ENCODE measurements at places on chromosomes 13 and 19.

GRCh38 chr19:11016631-11017030 is 55.8 kb downstream of the SMARCA4 start:
- no peak for DNase-seq

GRCh38 chr13:94195715-94196114 is 283.8 kb downstream of the DCT start:
- DNase-seq = no peak

DNA sequence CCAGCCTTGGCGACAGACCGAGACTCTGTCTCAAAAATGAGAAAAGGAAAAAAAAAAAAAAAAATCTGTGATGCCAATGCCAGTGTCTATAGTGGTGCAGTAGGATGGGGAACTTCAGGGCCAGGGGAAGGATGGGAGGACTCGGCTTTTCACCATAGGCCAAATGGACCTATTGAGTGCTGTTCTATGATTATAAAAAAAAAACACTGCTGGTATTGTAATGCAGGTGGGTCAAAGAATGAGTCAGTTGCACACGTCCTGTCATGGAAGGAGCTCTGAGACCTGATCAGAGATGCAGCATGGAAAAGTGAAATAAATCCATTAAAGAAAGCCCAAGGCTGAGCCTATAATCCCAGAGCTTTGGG is 7.0 kb downstream of the DNAJB1 start:
- DNase-seq = no peak

- no peak for DNase-seq
Measured at GRCh38 chr19:29520390-29520789, 5.4 kb upstream of the VSTM2B start.

GRCh38 chr13:23668562-23668961 is 98.3 kb downstream of the TNFRSF19 start:
- no peak for DNase-seq

DNA sequence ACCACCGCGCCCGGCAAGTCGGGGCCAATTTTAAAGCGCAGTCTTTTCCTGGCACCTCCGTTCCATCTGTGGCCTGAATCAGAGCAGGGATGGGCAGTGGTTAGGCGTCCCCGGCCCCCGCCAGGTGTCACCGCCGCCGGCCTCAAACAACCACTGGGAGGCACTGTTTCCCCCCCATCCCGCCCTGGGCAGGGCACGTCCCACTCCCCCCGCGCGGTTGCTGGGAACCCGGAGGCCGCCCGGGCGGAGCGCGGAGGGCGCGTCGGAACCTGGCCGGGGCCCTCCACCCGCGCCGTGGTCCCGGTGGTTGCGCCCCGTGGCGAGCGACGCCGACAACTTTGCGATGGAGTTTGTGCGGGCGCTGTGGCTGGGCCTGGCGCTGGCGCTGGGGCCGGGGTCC is at the start of gene GRIN3B:
Gene GRIN3B, plus strand, starts transcription at position 325 of the 400 bp plus-strand sequence. Its CDS starts 19 bp downstream, at position 344.
- DNase-seq = peak; percentile 75

- no peak for DNase-seq
Measured at GRCh38 chr19:33701565-33701964, 79.8 kb downstream of the CHST8 start.

- peak; percentile 37 for DNase-seq
Measured at GRCh38 chr19:34120846-34121639, 51.3 kb upstream of the LSM14A start.

- peak; percentile 84 for DNase-seq
Measured at GRCh38 chr19:57465680-57466381, 8.9 kb upstream of the VN1R1 start.

DNA sequence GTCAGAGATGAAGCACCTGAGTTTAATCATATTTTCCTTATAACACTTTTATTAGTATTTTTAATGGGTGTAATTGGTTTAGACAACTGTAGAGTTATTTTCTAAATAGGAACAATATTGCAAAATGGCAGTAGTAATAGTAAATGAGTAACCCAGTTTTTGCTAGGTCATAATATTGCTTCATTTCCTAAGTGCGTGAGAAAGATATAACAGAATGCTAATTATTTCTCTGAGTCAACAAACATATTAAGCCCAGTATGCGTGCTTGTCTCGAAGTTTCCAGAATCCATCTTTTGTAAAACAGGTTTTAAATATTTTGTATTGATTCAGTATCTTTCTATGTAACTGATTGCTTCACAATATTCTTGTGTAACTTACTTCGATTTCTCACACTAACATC is 315.3 kb downstream of the MYO16 start:
- DNase-seq = no peak

DNA sequence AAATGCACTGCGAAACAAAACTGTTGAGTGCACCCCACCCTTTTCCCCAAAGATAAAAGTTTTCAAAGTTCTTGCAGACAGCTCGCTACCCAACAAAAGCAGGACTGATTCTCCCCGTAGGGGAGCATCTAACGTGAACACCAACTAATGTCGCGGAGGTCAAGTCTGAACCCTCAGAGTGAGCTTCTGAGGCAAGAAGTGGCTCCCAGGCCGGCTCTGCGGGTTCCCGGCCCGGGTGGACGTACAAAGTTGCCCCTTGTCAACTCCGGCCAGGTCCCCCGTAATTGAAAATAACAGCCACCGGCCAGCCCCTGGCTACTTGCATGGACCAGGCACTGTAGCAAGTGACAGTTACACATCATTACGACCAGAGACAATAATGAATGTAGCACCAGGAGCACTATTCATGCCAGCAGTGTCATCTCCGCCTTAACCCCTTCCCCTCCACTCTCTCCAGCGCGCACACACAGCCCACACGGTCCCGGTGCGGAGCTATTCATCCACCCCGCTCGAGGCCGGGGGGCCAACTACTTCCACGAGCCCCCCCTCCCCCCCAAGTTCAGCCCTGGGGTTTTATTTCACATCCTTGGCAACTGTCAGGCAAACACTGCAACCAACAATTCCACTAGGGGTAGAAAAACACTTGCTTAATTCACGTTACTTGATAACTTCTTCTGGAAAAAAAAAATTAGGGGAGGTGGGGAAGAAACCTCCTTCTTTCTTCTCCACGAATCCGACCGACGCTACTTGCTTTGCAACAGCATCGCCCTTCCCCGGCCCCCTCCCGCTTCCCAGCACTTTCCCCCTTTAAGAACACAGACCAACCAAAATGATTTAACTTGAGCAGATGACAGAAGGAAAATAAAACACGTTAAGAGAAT is 1.2 kb downstream of the KLF12 start:
- DNase-seq = peak; percentile 15

GRCh38 chr19:30625947-30626625 is 253.9 kb downstream of the ZNF536 start:
- DNase-seq = no peak

DNA sequence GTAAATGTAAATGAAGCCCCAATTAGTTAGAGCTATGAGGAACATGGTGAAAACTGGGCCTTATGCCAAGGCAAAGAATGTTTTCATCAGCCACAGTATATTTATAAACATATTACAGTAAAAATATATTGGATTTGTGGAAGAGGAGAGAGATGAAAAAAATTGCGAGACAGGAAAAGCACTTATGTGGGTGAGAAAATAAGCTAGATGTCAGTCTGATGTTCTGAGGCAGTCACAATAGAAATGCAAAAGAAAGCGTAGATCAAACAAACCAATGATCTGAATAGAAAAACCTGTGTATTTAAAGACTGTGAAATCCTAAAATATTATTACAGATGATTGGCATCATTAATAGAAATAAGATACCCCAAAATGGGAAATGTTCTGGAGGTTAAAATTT is 1332.5 kb downstream of the SLITRK5 start:
- no peak for DNase-seq

- no peak for DNase-seq
Measured at GRCh38 chr19:51564791-51565190, 6.3 kb upstream of the ZNF175 start.

DNA sequence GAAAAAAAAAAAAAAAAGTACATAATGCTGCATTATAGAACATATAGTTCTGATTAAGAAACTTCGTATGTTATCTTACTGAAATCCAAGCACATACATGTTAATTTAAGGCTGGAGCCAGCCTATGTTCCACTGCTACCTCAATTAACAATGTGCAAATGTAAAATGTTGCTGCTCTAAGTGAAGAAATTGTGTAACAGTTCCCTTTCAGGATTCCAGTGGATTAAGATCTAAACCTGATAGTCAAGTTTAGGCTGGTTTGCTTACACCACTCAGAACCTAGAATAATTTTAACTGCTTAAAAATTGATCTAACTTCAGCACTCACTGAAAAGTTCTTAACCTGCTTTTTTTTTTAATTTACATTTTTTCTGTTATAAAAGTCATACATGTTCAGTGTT is 4.2 kb downstream of the VPS36 start:
- DNase-seq = no peak

DNA sequence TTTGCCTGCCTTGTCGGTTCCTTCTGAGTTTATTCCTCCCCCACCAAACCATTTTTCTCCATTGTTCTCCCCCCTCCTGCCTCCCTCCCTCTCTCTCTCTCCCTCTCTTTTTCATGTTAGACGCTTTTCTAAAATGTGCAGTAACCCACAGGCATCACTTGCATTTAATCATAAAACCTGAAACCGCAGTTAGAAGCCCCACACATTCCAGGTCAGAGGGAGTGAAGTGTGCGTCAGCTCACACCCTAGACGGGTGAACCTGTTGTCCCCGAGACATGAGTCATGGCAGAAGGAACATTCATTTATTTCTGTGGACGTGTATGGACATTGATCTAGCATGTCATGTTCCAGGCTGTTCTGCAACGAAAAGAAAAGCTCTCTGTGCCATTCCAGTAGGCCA is 19.9 kb downstream of the ONECUT3 start:
- DNase-seq = no peak

GRCh38 chr13:75792526-75793187 is 156.5 kb downstream of the LMO7 start:
- DNase-seq = no peak

- DNase-seq = no peak
Measured at GRCh38 chr13:94414708-94415107, 64.8 kb downstream of the DCT start.

DNA sequence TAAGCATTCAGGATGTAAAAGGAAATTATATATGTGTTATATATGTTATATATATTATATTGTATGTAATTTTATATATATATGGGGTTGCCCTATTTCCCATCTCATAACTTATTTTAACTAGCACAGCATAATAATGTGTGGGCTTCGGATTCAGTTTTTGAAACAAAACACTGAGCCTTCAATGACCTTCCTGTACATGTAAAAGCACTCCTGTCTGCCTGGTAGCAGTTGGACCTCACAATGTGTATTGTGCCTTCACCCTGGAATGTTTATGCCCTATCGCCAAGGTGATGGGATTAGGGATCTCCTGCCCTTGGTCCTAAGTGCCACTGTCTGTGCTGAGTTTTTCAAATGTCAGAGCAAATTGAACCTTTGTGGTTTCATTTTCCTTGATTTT is 968.8 kb downstream of the TUBA3C start:
- no peak for DNase-seq

DNA sequence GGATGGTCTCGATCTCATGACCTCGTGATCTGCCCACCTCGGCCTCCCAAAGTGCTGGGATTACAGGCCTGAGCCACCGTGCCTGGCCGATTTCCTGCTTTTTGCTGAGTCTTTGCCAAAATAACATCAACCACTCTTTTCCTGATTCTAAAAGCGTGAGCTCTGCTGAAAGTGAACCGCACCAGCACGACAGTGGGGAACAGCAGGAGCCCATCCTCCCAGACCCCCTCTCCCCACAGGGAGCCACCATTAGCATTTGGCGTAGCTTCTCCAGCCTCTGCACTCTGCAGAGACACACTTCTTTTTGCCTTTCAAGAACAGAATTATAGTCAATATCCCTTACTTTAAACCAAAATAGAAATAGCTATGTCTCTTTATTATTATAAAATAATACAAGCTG is 41.3 kb downstream of the MYH14 start:
- no peak for DNase-seq

GRCh38 chr13:27791146-27791900 is 960 bp upstream of the GSX1 start:
- peak; percentile 48 for DNase-seq

GRCh38 chr19:46898731-46899130 is 37.9 kb downstream of the ARHGAP35 start:
- no peak for DNase-seq

GRCh38 chr13:28494504-28494777 is 487 bp downstream of the FLT1 start:
- peak; percentile 73 for DNase-seq

DNA sequence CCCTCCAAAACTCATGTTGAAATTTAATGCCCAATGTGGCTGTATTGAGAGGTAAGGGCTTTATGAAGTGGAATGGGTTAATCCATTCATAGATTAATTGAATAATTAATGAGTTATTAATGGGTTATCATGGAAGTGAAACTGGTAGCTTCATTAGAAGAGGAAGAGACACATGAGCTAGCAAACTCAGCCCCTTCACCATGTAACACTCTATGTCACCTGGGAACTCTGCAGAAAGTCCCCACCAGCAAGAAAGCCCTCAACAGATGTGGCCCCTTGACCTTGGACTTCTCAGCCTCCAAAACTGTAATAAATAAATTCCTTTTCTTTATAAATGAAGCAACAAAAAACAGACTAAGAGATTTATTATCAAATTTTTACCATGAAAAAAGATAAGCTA is 223.5 kb downstream of the KLF12 start:
- DNase-seq = no peak

- no peak for DNase-seq
Measured at GRCh38 chr19:23294141-23294540, 43.9 kb upstream of the ZNF724 start.

DNA sequence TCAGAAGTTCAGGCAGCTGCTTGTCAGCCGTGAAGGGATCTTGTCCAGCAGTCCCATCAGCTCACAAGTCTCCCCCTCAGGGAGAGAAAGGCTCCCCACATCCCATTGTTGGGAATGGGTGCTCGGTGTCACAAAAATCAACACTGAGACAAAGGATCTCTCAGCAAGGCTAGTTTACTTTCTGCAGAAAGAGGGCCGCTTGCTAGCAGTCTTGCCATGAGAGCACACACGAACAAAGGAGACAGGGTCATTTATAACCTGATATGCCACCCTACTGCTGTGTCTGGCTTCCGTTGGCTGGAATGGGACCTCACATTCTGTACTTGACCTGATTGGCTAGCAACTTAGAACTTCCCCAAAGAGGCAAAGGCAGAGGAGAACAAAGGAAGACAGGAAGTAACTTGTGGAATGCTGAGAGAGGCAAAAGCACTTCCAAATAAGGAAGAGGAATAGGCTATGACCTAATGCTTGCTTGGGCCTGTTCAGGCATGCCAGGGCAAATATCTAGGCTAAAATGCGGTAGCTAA is 8.7 kb upstream of the IGFL3 start:
- DNase-seq = peak; percentile 85

- DNase-seq = no peak
Measured at GRCh38 chr19:11390933-11391680, 7.0 kb upstream of the EPOR start.

DNA sequence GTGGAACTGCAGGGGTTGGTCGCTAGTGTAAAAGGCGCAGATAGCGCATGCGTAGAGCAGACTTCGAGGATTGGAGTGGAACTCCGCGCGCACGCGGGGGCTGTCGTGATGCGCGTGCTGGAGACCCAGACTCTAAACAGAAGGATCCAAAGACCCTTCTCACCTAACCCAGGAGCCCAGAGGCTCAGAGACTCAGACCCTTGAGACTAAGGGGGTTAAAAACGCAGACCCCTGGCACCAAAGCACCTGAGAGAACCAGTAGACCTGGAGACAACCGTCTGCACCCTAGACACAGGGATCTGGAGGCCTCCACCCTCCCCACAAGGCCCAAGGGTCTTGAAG is 567 bp upstream of the CTU1 start:
- no peak for DNase-seq

- no peak for DNase-seq
Measured at GRCh38 chr19:12689581-12690216, 1.9 kb downstream of the GNG14 start.
